ENCODE measurements at places on chromosomes 11 and 22. TPM values are rescaled to one million over a fixed set of nuclear protein-coding genes. Genes with fewer than 3 reads are reported as not detected.

RIMBP3C gene
- 0.77 TPM for total RNA-seq

SPTBN2 gene
- total RNA-seq: not detected

CHEK2 gene
- total RNA-seq: 36.7 TPM

CDC42BPG gene
- 6.9 TPM for total RNA-seq

DNA sequence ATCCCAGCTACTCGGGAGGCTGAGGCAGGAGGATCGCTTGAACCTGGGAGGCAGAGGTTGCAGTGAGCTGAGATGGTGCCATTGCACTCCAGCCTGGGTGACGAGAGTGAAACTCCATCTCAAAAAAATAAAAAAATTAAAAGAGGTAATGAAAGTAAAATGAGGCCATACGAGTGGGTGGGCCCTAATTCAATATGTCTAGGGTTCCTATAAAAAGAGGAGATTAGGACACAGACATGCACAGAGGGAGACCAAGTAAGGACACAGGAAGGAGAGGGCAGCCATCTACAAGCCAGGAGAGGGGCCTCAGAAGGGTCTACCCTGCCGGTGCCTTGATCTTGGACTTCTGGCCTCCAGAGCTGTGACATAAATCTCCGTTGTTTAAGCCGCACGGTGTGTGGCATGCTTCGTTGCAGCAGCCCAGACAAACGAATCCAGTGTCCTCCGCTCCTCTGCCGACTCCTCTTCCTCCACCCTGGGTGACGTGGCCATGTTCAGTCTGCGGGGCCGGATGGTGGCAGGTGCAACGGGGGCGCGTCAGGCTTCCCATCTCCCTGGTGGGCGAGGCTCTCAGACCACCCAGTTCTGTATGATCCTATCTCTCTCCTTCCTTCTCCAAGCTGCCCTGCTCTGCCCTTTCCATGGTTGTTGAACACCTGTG is 51.6 kb upstream of the PARVG start:
- no peaks in the 10 kb centered on the region for H3K4me1 ChIP-seq
- no peak overlapping the region for H3K27ac ChIP-seq
- H3K36me3 ChIP-seq: no peaks in the 10 kb centered on the region

- no peaks in the 10 kb centered on the region for H3K4me1 ChIP-seq
- H3K27me3 ChIP-seq: no peaks in the 10 kb centered on the region
Observed at GRCh38 chr22:39724390-39724789, 153.8 kb downstream of the CACNA1I start.

DNA sequence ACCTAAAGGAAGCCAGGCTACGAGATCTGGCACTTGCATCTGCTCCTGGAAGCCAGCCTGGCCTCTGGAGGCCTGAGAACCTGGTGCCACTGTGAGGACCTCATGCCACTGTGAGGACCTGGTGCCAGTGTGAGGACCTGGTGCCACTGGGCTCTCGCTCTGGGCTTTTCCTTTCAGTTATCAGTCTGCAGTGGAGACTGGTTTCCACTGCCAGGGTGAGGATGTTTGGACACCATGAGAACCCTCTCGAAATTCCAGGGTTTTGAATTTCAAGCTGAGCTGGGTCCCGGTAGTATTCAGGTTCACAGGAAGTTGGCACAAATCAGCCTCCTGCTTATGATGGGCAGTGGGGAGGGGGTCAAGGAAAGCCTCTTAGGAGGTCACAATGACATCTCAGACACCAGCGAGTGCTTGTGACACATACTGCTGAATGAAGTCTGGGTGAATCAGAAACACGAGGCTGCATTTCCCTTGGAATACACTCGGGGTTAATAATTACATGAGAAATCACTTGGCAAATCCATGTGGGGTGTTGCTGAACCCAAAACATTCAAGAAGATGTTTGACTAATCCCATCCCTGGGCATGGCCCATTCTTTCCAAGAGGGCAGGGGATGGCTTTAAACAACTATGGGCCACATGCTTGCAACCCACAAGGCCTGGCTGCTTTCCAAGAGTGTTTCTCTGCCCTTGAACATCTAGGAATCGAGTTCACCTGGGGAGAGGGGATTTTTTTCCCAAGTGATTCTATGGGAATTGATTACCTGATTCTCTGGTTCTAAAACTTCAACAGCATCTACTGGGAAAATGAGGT is 60.2 kb downstream of the LINC01488 start:
- DNase-seq: no peak
- no peaks in the 10 kb centered on the region for H3K36me3 ChIP-seq
- H3K4me1 ChIP-seq: no peaks in the 10 kb centered on the region
- no peaks in the 10 kb centered on the region for H3K27me3 ChIP-seq
- H3K27ac ChIP-seq: no peak overlapping the region

DNA sequence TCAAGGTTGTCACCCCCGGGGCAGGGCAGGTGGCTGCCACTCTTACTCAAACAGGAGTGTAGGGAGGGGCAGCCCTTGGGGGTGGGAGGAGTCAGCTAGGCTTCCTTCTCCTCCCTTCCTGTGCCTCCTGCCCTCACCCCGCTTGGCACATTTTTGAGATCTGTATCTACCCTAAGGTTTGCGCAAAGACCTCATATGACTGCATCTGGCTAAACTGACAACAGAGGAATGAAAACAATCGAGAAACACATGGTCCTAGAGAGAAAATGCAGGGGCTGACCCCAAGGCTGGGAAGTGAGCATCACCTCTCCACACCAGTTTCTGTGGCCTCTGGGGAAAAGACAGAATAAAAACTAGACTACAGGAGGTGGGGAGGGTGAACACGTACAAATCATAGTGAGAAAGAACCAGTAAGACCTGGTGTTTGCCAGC is 28.1 kb downstream of the IGSF9B start:
- H3K36me3 ChIP-seq: peaks cover 22% of the 10 kb centered on the region
- peak overlapping the region; percentile 47 for H3K4me3 ChIP-seq
- H3K27me3 ChIP-seq: no peaks in the 10 kb centered on the region
- peaks cover 18% of the 10 kb centered on the region for H3K4me1 ChIP-seq
- DNase-seq: peak; percentile 52
- H3K27ac ChIP-seq: peak overlapping the region; percentile 53

- no peak for DNase-seq
- H3K27me3 ChIP-seq: no peaks in the 10 kb centered on the region
- H3K36me3 ChIP-seq: no peaks in the 10 kb centered on the region
Observed at GRCh38 chr11:83195143-83195466, 1.6 kb downstream of the ANKRD42 start.

- no peak for DNase-seq
- H3K4me3 ChIP-seq: no peak overlapping the region
- H3K27ac ChIP-seq: no peak overlapping the region
- H3K27me3 ChIP-seq: peaks cover 5% of the 10 kb centered on the region
Observed at GRCh38 chr11:36374726-36375125, 78.6 kb downstream of the PRR5L start.

DNA sequence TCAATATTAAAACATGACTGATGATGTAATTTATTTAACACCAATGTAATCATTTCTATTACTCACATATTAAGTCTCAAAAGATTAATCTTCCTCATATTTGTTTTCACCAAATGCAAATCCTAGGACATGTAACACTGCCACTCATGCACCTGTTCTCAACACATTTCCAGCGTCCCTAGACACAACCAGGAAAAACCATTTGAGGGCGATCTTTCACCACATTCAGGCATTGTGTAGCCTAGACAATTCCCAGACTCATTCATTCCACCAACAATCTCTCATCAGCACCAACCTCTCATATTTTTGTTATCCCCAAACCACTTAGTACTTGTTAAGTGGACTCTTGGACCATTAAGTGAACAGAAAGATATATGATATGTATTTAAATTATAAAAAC is 66.1 kb downstream of the SLC36A4 start:
- no peaks in the 10 kb centered on the region for H3K36me3 ChIP-seq
- no peak overlapping the region for H3K4me3 ChIP-seq
- no peak overlapping the region for H3K27ac ChIP-seq
- H3K27me3 ChIP-seq: no peaks in the 10 kb centered on the region

- H3K36me3 ChIP-seq: no peaks in the 10 kb centered on the region
- no peak overlapping the region for H3K4me3 ChIP-seq
- no peaks in the 10 kb centered on the region for H3K4me1 ChIP-seq
- H3K27ac ChIP-seq: no peak overlapping the region
- DNase-seq: no peak
- no peaks in the 10 kb centered on the region for H3K27me3 ChIP-seq
Observed at GRCh38 chr22:29260601-29261315, 7.0 kb downstream of the RHBDD3 start.

GRCh38 chr11:115778928-115779650 is 274.9 kb upstream of the CADM1 start:
- H3K36me3 ChIP-seq: no peaks in the 10 kb centered on the region
- DNase-seq: no peak
- H3K4me3 ChIP-seq: no peak overlapping the region
- H3K27me3 ChIP-seq: no peaks in the 10 kb centered on the region
- no peak overlapping the region for H3K27ac ChIP-seq
- no peaks in the 10 kb centered on the region for H3K4me1 ChIP-seq

DNA sequence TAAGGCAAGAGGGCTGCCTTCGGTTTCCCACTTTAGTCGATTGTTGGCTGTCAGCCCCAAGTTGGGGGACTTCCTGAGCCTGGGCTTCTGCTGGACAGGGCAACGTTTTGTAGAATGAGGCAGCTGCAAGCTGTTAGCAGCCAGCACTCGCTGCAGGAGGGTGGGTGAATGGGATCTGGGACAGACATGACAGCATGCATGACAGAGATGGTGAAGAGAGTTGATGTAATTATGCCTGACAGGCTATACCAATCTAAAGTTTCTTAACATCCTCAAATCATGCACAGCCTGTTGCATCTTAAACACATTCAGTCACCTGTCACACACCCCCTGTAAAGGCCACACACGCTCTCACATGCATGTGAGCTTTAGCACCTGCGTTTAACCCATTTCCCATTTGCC is 49.2 kb downstream of the CWC15 start:
- DNase-seq: no peak
- H3K36me3 ChIP-seq: no peaks in the 10 kb centered on the region
- H3K4me1 ChIP-seq: peaks cover 27% of the 10 kb centered on the region
- no peak overlapping the region for H3K27ac ChIP-seq
- H3K4me3 ChIP-seq: no peak overlapping the region

DNA sequence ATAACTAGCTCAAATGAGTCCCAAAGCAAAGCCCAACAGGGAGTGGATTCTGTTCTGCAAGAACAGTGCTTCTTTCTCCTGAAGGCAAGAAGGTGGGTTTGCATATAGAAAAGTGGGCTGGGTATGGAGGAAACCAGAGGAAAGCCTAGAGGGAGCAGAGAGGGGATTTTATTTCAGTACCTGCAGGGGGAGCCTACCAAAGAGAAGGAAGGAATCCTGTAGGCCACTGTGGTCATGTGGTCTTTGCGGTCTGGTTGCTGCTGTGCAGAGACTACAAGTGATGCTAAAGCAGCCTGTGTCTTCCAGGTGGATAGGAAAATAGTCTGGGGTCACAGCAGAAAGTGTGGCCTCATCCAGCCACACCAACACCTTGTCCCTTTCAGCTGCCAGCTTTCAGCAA is 33.2 kb upstream of the ZBTB16 start:
- DNase-seq: peak; percentile 16
- no peaks in the 10 kb centered on the region for H3K4me1 ChIP-seq
- no peak overlapping the region for H3K27ac ChIP-seq
- no peaks in the 10 kb centered on the region for H3K36me3 ChIP-seq

DNA sequence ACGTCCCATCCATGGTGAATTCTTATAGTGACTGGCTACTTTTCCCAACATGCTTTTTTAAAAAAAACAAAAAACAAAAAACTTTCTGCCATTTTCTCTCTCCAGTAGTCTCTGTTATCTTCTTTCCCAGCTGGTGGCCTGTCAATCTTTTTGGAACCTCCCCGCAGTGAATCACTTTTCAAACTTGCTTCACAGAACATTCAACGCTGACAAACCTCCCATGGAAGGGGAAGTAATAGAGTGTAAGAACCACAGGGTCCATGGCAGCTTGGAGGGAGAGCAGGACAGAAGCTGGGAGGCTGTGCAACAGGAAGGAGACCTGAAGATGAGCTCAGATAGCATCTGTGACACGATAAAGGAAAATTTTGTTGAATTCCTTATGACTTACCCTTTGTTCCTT is 9.8 kb upstream of the CECR2 start:
- DNase-seq: no peak
- H3K36me3 ChIP-seq: no peaks in the 10 kb centered on the region
- no peaks in the 10 kb centered on the region for H3K4me1 ChIP-seq
- no peaks in the 10 kb centered on the region for H3K27me3 ChIP-seq
- H3K4me3 ChIP-seq: no peak overlapping the region

DNA sequence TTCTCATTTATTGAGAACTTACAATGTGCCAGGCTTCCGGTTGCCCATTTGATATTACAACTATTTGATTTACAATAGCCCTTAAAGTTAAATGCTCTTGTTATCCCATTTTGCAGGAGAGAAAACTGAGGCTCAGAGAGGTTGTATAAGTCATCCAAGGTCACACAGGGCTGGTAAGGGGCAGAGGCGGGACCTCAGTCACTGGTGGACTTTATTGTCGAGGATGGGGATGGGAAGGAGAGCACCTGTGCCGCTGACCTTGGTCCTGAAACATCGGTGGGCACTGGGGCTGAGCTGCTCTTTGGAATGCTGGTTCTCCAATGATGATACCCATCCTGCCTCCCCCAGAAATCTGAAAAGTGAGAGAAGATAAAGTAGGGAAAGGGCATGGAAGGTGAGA is 265.4 kb downstream of the MIAT start:
- no peaks in the 10 kb centered on the region for H3K27me3 ChIP-seq
- no peaks in the 10 kb centered on the region for H3K36me3 ChIP-seq
- no peak for DNase-seq
- H3K4me3 ChIP-seq: no peak overlapping the region

DNA sequence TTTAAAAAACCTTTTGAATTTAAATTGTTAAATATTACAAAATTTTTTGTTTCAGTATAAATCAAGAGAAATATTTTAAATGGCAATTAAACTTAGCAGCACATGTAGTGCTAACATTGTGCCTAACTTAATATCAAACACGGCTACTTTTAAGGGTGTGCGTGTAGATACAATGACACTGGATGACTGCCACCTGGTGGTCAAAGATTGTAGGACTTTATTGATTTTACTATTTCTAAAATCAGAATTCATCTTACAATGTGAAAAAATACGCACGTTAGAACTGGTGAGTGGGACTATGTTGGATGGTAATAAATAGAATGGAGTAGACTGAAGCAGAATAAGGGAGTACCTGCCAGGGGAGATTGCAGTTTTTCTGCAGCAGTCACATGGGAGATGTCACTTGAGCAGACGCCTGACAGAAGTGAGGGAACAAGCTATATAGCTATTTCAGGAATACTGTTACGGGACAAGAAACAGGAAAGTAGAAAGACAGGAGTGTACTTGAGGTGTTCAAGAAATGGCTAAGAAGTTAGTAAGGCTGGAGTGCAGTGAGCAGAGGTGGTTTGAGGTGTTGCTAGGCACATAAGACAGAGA is 52.9 kb downstream of the UVRAG start:
- no peaks in the 10 kb centered on the region for H3K27me3 ChIP-seq
- H3K4me3 ChIP-seq: no peak overlapping the region
- peaks cover 2% of the 10 kb centered on the region for H3K4me1 ChIP-seq
- DNase-seq: peak; percentile 62

GRCh38 chr22:36658900-36659299 is 44.7 kb downstream of the CACNG2 start:
- no peak overlapping the region for H3K27ac ChIP-seq
- H3K27me3 ChIP-seq: peaks cover 4% of the 10 kb centered on the region
- DNase-seq: no peak
- no peak overlapping the region for H3K4me3 ChIP-seq
- H3K4me1 ChIP-seq: no peaks in the 10 kb centered on the region

- no peaks in the 10 kb centered on the region for H3K36me3 ChIP-seq
- no peak overlapping the region for H3K27ac ChIP-seq
- no peak for DNase-seq
- H3K27me3 ChIP-seq: no peaks in the 10 kb centered on the region
- no peak overlapping the region for H3K4me3 ChIP-seq
Observed at GRCh38 chr11:2860636-2861035, 24.9 kb downstream of the CDKN1C start.

GRCh38 chr11:68264741-68265540 is 6.8 kb downstream of the C11orf24 start:
- DNase-seq: no peak
- H3K27ac ChIP-seq: no peak overlapping the region
- no peaks in the 10 kb centered on the region for H3K4me1 ChIP-seq
- no peak overlapping the region for H3K4me3 ChIP-seq
- no peaks in the 10 kb centered on the region for H3K36me3 ChIP-seq
- H3K27me3 ChIP-seq: no peaks in the 10 kb centered on the region
